ENCODE measurements at places on chromosomes 3 and 15. TPM values are rescaled to one million over a fixed set of nuclear protein-coding genes. Genes with fewer than 3 reads are reported as not detected.

The ZNF501 gene
- not detected for total RNA-seq

The GABRR3 gene
- total RNA-seq: not detected

The ABCF3 gene
- total RNA-seq: 35.3 TPM

The OR5H1 gene
- total RNA-seq: not detected

The RAB6B gene
- total RNA-seq: 2.4 TPM

The KLHL40 gene
- total RNA-seq: not detected
